Bone marrow (tissue), 2 donors: ENCODE measurements at places on chromosomes 5 and 9.

GRCh38 chr9:96175001-96175400 is 127.0 kb downstream of the HSD17B3 start:
- no peak for DNase-seq

GRCh38 chr9:34611251-34611810 is 566 bp downstream of the RPP25L start:
- DNase-seq, result no peak

DNA sequence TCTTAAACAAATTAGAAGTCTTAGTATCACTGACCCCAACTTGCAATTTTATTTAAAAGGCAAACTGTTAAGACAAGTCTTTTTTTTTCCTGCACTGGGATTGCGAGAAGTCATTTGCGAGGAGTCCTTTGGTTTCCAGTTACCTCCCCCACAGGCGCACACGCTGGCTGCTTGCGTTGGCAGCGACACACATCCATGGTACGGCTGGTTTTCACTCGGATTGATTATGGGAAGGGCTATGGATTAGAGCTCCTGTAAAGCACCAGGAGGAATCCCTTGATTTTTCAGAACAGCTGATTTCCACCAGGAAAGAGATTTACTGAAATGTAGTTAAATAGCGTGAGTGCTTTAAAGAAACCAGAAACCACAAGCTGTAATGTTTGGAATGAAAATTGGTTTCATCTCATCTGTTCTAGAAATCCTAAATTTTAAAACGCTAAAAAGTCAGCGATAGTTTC is 737 bp downstream of the SLC1A3 start:
- DNase-seq, result no peak

GRCh38 chr5:20678386-20678785 is 690.4 kb upstream of the CDH18 start:
- no peak for DNase-seq

DNA sequence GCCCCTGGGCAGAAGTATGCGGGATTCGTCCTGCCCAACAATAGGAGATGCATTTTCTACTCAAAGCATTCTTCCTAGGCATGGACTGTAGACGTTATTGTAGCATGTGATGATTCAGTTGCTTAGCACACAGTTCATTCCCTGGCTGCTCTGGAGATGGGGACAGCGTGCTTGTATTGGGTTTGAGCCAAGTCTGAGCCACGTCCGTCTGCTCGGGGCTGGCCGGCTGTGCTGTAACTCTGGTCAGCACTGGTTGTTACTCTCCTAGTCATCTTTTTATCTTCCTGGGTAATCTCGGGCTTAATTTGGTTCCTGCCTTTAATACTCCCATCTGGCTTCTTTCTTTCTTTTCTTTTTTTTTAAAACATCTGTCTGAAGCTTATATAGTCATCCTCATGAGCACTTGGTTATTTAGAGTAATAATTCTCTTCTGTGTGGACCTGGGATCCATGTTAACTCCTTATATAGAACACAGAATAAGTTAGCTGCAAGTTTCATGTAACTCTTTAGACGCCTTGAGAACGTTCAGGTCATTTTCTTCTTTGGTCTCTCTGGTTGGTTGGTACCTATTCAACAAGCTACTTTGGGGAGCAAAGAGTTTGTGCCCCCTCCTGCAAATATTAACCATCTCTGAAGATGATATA is 118.8 kb upstream of the RPS23 start:
- no peak for DNase-seq

GRCh38 chr9:85917756-85918155 is 23.2 kb upstream of the NAA35 start:
- DNase-seq, result no peak

- no peak for DNase-seq
Measured at GRCh38 chr5:32587067-32587551, 1.8 kb downstream of the SUB1 start.

- no peak for DNase-seq
Measured at GRCh38 chr5:177542816-177543465, 11.4 kb downstream of the FAM193B start.

- no peak for DNase-seq
Measured at GRCh38 chr5:31770998-31771397, 132.1 kb downstream of the PDZD2 start.

DNA sequence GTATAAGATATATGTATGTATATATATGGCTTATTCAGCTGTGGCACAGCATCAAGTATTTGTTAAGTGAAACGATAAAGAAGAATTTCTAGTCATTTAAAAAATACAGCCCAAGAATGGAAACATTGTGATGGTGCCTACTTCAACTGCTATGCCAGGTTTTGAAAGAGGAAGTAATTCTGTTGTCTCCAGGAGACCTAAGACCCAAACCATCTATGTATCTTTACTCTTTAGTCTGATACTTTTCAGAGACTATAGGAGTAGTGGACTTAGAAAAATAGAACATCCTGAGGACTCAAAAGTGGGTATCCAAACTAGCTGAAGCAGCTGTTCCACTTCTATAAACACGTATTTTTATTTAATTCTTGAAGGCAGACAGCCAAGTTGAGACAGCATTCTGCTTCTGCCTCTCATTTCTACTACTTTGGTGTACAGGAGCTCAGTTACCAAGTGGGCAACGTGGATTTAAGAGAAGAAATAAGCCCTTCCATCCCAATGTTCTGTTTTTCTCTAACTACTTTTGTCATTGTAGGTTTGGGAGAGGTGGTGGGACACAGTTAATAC is 110.7 kb downstream of the RPS23 start:
- DNase-seq, result no peak

DNA sequence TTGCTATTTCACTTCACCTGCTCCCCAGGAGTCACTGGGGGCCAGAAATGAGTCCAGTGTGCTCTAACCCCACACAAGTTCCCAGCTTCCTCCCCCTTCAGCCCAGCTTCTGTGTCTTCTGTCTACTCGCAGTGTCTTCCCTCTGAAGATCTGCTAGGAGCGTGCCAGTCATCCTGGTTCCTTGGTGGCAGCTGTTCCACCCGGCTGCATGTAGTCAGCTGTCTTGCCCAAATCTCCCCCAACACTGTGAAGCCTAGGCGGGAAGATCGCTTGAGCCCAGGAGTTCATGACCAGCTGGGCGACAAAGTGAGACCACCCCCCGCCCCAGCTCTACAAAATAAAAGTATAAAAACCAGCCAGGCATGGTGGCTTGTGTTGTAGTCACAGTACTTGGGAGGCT is 154.0 kb downstream of the GDNF start:
- no peak for DNase-seq

DNA sequence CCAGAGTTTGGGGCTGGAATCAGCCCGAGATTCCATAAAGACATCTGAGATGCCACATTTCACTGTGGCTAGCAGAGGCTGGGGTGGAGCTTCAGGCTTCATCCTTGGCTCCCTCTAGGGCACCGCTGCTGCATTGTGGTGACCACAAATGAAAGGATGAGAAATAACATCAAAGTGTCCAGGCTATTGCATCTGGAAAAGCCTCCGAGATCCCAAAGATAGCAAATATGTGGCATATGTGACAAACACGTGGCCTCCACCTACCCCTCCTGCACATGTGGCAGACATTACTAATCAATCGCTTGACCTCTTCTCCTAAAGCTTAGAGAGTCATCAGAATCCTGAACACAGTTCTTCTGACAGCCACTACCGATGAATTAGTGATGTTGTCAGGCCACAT is 4.5 kb downstream of the SPARC start:
- no peak for DNase-seq

DNA sequence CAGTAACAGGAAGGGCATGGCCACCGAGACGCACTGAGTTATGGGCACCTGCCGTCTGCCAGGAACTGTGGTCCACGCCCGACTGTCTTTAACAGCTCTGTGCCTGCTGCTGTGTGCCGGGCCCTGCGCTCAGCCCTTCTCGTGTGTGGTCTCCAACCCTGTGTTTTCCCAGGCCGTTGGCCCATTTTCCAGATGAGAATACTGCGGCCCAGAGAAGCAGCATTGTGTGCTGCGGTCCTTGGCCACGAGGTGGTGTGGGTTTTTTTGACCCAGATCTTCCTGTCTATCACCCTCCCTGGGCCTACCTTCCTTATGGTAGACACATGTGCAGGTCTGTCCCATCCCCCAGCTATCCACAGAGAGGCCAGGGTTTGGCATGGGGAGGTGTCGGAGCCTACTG is 47.0 kb downstream of the RXRA start:
- DNase-seq, result peak; percentile 51

GRCh38 chr5:166123717-166124116 is 2167.7 kb upstream of the WWC1 start:
- DNase-seq, result no peak
